ENCODE measurements at places on chromosomes 3 and 15.

- no peak for DNase-seq
These were observed 17.8 kb downstream of the MKRN2 start for GRCh38 chr3:12574661-12575060.

DNA sequence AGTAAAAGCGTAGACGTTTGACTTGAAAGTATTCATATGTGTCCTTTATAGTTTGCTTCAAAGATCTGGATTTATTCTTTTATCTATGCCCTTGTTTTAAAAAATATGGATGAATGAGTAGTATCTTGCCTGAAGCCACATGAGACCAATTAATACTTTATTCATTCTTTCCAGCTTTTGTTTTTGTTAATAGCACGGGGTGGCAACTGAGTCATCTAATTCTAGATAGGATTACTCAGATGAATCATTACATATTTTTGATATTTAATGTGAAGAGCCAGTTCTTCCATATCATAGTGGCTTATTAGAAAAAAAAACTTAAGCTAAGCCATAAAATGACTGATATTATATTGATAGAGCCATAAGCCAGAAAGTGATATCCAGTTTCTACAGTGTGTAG is 121.9 kb downstream of the BBX start:
- DNase-seq = no peak

DNA sequence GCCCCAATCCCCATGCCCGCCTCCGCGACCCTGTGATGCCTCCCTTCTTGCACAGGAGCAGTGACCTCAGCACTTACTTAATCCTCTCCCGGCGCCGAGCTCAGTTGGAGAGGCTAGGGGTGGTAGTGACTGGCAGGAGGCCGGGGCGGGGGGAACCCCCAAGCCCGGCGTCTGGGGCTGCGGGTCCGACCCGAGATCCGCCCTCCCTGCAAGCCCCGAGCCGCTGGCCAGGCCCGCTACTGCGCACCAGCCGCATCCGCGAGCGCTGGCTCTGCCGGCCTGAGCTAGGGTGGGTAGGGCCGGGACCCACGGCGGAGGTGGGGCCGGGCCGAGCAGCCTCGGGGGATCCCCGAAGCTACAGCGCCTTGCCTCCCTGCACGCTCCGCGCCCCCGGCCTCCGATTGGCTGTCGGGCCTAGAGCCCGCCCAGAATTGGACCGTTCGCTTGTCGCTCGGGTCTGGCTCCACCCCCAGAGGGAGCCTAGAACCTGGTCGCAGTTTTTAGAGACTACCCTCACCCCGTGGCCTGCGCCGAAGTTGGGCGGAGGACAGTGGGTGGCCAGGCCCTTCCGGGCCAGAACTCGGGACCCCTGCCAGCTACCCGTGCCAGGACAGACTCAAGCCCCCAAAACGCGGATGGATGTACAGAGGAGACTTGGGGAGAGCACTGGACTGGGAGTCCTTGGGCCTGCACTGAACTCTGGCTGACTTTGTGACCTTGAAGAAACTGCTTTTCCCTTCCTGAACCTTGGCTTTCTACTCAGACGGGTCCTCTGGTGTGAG is at the start of gene C3orf18:
Gene C3orf18 (minus strand): TSS at position 362 of the 782 bp plus-strand sequence. CDS start 2,048 bp downstream, outside the sequence.
- DNase-seq = peak; percentile 85

DNA sequence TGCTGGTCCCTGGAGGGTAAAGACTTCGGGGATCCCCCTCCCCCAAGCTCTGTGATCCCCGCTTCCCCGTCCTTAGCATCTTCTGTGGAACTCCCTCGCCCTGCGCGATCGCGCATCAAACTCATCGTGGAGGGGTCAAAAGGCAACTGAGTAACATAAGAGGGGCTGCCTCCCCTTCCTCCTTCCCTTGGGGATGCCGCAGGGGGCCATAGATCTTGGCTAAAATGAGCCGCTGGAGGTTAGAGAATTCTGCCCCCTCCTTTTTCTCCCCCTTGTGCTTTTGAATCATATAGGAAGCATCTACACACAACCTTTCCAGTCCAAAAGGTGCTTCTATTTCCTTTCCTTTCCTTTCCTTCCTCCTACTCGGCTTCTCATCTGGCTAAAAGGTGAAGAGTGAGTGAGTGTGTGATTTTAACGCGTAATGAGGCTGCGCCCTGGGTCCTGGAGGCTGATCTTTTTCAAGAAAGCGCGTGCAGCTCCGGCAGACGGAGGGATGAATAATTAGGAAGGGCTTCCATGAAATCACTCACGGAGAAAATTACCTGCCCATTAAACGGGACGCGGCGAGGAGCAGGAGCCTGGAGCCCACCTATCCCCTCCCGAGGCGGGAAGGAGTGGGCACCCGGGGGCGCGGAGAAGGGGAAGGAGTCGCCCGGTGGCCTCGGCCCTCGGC is 831 bp upstream of the ROBO2 start:
- DNase-seq = no peak

DNA sequence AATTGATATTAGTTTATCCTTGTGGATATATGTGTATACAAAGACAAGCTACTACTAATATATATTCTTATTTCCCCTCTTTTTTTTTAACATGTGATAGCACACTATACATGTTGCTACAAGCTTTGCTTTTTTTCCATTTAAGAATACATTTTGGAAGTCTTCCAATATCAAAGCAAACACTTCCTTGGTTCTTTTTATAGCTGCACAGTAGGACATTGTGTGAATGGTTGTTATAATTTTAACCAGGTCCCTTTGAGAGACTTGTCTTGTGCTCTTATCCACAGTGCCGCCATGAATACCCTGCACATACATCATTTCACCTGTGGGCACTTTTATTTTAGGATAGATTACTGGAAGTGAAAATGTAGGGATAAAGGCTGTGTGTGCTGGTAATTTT is 88.7 kb downstream of the CACNA2D3 start:
- DNase-seq = no peak

GRCh38 chr3:101391413-101391950 is 71.1 kb upstream of the IMPG2 start:
- no peak for DNase-seq

DNA sequence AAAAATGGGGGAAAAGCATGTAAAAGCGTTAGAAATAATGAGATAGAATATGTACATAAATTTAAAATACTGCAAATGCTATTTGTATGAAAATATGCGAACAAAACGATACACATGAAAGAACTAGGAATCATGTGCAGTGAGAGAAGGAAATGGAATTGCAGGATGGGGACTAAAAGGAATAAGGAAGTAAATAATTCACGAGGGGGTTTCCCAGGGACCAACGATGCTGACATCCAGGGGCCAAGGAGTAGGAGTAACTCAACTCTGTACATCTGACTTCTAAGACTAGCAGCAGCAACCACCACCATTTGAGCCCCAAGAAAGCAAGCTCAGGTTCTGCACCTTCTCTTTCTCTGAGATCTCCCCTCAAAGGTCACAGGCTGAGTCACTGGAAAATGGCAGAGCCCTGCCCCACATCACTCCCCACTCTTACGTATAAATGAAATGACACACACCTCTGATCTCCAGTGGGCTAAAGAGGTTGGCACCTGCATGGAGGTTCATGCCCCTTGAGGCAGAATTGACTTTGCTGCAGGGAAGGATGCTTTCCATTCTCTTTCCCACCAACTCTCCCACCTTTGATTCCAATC is 100.0 kb upstream of the DLG1 start:
- no peak for DNase-seq

GRCh38 chr3:138371070-138371965 is 22.9 kb downstream of the MRAS start:
- no peak for DNase-seq

DNA sequence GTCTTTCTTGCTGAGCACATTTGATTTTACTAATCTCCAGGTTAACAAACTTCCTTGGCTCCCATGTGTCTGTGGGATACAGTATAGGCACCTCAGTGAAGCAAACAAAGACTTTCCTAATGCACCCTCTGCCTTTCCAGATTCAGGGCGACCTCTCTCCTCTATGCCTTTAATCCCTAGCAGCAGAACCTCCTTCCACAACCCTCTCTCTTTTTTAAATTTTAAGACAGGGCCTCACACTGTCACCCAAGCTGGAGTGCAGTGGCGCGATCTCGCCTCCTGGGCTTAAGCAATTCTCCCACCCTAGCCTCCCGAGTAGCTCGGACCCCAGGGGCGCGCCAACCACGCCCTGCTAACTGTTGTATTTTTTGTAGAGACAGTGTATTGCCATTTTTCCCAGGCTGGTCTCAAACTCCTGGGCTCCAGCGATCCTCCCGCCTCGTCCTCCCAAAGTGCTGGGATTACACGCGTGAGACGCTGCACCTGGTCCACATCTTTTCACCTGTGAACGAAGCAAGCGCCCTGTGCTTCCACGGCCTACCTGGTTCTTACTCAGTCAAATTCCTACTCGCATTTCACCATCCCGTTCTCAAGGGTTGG is 1.7 kb upstream of the HACD3 start:
- DNase-seq = no peak

- no peak for DNase-seq
These were observed 101.6 kb upstream of the TNIK start for GRCh38 chr3:171561596-171562323.

- no peak for DNase-seq
These were observed 115.8 kb upstream of the FLNB start for GRCh38 chr3:57892423-57892822.

GRCh38 chr3:123816673-123817207 is 67.4 kb downstream of the MYLK start:
- DNase-seq = no peak

GRCh38 chr3:37511463-37511920 is 337.1 kb upstream of the LRRFIP2 start:
- DNase-seq = no peak

DNA sequence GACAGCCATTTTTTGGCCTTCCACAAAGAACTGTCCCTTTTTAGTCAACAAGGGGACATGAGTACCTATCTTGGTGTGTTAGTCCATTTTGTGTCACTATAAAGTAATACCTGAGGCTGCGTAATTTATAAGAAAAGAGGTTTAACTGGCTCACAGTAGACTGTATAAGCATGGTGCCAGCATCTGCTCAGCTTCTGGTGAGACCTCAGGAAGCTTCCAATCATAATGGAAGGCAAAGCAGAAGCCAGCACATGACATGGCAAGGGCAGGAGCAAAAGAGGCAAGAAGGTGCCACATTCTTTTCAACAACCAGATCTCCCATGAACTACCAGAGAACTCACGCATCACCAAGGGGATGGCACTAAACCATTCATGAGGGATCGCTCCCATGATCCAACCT is 66.1 kb upstream of the VGLL4 start:
- no peak for DNase-seq

GRCh38 chr3:25555695-25556437 is 108.8 kb downstream of the TOP2B start:
- no peak for DNase-seq
